ENCODE measurements at places on chromosomes 7 and 10. TPM values are rescaled to one million over a fixed set of nuclear protein-coding genes. Genes with fewer than 3 reads are reported as not detected.

GRCh38 chr10:133280391-133281059 lies 3.9 kb upstream of the ADAM8 start:
- no peak for ATAC-seq

DNA sequence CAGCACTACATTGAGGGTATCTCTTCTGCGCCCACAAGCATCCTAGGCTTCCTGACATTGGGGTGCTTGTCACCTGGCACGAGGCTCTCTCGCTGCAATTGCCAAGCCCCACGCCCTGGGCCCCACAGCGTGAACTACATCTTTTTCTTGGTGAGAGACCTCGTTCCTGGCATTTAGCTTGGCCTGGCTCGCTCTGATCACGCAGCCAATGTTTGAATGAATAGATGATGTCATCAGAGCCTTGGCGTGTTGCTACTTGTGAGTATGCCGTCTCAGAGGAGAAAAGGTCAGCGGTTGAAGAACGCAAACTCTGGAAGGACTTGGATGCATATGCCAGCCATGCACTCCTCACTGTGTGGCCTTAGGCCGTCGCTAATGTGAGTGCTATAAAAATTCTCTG lies 150.2 kb upstream of the AUTS2 start:
- ATAC-seq: no peak

GRCh38 chr10:11341283-11341960 lies 270.0 kb downstream of the USP6NL start:
- no peak for ATAC-seq

DNA sequence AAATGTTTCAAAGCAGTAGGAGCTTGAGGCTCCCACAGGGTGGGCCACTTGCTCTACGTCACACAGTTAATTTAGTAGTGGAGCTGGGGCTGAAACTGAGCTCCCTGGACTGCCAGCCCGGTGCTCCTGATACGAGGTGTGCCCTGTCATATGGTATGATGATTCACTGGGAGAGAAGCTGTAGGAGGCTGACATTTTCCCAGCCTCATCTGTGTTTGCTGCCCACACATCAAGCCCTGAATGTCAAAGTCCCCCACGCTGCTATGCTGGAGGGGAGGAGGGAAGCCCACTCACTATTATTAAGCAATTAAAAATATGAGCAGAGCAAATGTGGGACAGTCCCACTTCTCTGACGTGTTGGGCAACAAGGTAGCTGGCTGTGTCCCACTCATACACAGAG lies 81.2 kb upstream of the SORCS3 start:
- ATAC-seq: peak; percentile 31

GRCh38 chr7:150735596-150736358 lies 1.4 kb upstream of the GIMAP5 start:
- ATAC-seq: no peak

- no peak for ATAC-seq
Observed at GRCh38 chr10:624605-625332, 64.7 kb downstream of the DIP2C start.

The HMX3 gene
- not detected for total RNA-seq

The ANLN gene
- total RNA-seq: 64.3 TPM

The TMEM273 gene
- 92.2 TPM for total RNA-seq
